ENCODE measurements at places on chromosomes 5 and 9. TPM values are rescaled to one million over a fixed set of nuclear protein-coding genes. Genes with fewer than 3 reads are reported as not detected.

GRCh38 chr5:932628-933250 lies 40.1 kb downstream of the TRIP13 start:
- DNase-seq, result no peak

DNA sequence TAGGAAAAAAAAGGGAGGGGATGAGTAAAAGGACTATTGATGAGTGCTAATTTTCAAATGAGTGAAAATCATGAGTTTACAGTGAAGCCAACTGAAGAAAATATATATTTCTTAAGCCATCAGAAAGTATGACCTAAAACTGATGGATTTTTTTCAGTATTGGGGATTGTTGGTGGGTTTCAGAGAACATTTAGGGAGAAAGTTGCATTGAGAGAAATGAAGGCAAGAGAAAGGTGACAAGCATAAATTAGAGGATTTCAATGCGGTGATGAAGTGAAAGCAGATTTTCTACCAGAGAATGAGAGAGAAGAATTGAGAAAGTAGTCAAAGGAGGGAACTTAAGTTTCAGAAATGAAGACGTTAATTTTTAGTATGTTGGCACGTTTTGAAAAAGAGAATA lies 8.5 kb upstream of the SNX24 start:
- no peak for DNase-seq

GRCh38 chr5:72648480-72648879 lies 141.3 kb upstream of the ZNF366 start:
- DNase-seq, result no peak

Gene CRB2
- total RNA-seq, result 0.08 TPM

- no peak for DNase-seq
Measured at GRCh38 chr5:60256546-60256945, 363.0 kb upstream of the PDE4D start.

Gene PDCD1LG2
- total RNA-seq, result 3.3 TPM

Gene FAM78A
- total RNA-seq, result 62.9 TPM

- no peak for DNase-seq
Measured at GRCh38 chr5:56170557-56170956, 62.6 kb downstream of the ANKRD55 start.

DNA sequence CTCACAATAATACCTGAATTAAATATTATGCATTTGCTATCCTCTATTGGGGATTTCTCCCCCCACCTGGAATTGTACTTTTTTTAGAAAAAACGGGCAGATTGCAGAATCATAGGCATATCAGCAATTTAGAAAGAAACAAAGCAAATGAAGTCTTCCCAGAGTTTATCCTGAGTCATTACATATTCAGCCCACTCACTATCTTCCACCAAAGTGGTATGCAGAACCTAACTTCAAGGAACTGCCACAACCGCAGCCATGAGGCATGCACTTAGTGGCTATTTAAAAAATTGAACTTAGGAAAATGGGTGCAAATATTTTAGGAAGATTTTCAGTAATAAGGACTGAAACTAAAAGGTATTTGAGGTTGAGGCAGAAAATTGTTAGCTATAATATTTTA lies 48.6 kb downstream of the UBAP1 start:
- no peak for DNase-seq

- no peak for DNase-seq
Measured at GRCh38 chr5:168172760-168173223, 118.7 kb upstream of the WWC1 start.

Gene PKD2L2
- total RNA-seq, result 0.81 TPM
